ENCODE measurements at places on chromosomes 16 and 17. TPM values are rescaled to one million over a fixed set of nuclear protein-coding genes. Genes with fewer than 3 reads are reported as not detected.
A peak's percentile ranks its signal among the peaks of the same experiment; 100 is the strongest.

STX1B gene
- 2.9 TPM for total RNA-seq

HCRT gene
- not detected for total RNA-seq

RHBDF2 gene
- 59.4 TPM for total RNA-seq

PRAC2 gene
- total RNA-seq = not detected

- no peak for DNase-seq
Observed at GRCh38 chr17:40432864-40433528, 10.3 kb upstream of the IGFBP4 start.

- DNase-seq = no peak
Observed at GRCh38 chr17:40577611-40578065, 12.4 kb upstream of the CCR7 start.

- no peak for DNase-seq
Observed at GRCh38 chr17:70677783-70678647, 508.7 kb downstream of the KCNJ2 start.

DNA sequence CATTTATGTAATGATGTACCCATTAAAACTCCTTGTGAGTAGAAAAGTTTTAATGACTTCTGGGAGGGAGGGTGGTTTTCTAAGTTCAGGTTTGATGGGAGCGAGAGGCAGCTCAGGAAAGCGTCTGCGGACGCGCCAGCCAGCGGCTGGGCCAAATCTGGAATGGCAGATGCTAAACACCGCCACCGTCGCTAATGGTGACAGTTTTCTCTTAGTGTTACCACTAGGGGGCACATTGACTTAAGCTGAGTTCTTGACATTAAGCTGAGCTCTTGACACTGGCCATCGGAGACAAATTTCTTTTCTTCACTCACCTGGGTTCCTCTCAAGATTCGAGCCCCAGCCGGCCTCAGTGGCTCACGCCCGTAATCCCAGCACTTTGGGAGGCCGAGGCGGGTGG, 6.7 kb downstream of the TRPV1 start:
- DNase-seq = no peak

- DNase-seq = peak; percentile 89
Observed at GRCh38 chr16:30377812-30378235, 3.2 kb downstream of the MYL11 start.

DNA sequence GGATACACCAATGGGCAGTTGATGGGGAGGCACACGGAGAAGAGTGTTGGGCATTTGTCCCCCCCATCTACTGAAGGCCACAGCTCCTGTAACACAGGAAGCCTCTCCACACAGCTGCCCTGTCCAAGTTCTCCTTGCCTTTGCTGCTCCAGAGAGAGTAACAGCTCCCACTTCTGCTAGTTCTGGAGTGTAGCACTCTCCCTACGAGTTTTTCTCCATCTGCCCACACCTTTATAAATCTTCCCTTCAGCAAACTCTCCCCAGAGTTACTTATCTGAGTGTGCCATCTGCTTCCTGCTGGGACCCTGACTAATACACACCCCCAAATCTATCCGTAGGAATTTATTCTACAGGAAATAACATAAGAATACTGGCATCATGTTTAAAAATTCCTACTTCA, 42.6 kb upstream of the ERN1 start:
- no peak for DNase-seq

DNA sequence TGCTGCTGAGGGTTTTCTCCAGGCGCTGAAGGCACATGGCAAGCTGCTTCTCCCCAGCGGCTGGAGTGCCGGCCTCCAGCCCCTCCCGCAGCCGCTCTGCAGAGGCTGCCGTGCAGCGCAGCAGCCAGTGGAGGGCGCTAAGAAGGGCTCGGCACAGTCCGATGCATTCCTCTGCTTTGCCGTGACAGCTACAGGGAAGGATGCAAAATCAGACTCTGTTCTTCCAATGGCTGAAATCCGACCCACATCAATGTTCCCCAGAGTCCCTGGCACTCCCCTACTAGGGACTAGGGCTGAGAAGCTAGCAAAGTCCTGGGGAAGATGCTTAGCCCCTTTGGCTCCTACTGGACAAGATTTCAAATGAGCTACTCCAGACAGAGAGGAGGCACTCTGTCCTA, 19.0 kb downstream of the MED24 start:
- no peak for DNase-seq

GRCh38 chr16:57051696-57052228, 40.6 kb upstream of the CPNE2 start:
- no peak for DNase-seq

DNA sequence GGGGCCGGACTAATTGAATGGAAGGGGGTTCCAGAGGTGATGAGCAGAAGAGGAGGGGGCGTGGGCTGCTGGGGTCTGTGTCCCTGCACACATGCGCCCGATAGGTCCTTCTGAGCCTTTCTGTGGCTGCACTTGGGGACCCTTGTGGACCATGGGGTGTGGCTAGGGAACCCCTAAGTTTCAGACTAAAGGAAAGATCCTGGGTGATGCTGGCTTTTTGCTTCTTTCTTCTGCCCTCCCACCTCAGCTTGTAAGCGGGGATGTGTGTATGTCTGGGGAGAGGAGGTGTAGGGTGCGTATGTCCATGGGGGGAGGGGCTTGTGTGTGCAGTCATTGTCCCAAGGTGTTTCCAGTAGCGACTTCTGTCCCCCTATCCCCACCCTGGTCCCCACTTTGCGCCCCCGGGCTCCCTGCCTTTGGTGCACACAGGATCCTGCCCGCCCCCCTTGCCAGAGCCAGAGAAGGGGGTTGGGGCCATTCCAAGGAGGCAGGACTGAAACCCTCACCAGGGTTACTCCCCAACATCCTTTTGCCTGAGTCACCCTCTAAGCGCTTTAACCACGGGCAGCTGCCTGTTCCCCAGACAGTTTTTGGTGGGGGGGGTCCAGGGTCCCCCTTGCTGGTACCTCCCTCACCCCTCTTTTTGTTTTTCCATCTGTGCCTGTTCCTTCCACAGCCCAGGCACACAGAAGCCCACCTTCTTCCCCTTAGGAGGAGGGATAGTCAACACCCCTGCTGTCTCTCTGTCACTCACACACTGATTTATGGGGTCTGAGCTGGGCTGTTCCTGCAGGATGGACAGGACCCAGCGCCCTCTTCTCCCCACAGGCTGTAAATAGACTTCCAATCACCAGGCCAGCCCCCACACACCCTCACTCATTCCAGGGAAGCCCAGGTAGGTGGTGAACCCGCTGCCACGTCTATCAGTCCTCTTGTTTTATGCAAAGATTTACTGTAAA, 83.2 kb downstream of the ARHGAP23 start:
- DNase-seq = no peak
